Memory B cell (primary cell): ENCODE measurements at places on chromosomes 6 and 20.

DNA sequence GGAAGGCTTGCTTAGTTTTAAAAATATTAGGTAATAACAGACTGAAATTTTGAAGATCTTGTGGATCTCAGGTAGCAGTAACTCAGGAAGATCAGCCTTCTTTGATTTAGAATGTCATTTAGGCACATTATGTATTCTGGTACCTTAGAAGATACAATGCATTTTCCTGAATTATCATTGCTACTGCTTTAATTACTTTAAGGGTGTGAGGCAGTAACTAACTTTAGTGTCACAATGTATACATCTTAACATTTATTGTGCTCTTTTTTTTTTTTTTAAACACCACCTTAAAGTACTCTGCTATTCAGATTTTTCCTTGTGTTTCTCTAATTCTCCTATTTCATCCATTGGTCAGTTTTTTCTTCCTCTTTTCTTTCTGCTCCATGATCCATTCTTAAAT lies 13.3 kb downstream of the MAPK14 start:
- no peak for DNase-seq

GRCh38 chr20:19327401-19327800 lies 115.0 kb downstream of the SLC24A3 start:
- DNase-seq = no peak

DNA sequence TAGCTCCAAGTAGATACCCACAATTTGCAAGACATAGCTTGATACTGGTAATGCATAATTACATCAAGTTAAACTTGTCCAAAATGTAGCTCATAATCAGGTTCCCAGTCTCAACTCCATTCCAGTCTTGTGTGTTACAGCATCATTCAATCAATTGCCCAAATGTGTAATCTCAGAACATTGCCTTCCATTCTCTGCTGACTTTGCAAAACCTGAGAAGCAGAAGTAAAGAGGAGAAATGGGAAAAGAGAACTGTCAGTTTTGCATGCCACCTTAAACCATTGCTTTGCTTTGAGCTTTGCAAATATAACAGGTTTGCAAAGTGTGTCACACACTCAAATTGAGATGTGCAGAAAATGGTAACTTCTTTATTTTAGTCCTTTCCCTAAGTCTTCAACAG lies 40.3 kb upstream of the CNKSR3 start:
- DNase-seq = no peak

- no peak for DNase-seq
Measured at GRCh38 chr6:5422321-5422915, 161.1 kb downstream of the FARS2 start.

GRCh38 chr6:105553171-105553570 lies 150.3 kb upstream of the PREP start:
- no peak for DNase-seq

DNA sequence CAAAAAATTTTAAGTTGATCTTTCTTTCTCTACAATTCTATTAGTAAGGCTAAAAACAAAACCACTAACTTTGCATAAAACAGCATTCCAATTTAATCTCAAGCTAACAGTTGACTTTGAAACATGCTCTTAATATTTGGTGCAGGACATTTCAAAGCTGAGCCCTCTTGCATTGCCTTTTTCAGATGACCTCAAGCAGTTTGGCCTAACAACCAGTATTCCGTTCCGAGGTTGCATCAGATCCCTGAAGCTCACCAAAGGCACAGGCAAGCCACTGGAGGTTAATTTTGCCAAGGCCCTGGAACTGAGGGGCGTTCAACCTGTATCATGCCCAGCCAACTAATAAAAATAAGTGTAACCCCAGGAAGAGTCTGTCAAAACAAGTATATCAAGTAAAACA lies 194.0 kb downstream of the ARHGAP18 start:
- no peak for DNase-seq
